ENCODE measurements at places on chromosomes 13 and 19.

- no peak for DNase-seq
Observed at GRCh38 chr13:99703908-99704307, 202.6 kb downstream of the TM9SF2 start.

DNA sequence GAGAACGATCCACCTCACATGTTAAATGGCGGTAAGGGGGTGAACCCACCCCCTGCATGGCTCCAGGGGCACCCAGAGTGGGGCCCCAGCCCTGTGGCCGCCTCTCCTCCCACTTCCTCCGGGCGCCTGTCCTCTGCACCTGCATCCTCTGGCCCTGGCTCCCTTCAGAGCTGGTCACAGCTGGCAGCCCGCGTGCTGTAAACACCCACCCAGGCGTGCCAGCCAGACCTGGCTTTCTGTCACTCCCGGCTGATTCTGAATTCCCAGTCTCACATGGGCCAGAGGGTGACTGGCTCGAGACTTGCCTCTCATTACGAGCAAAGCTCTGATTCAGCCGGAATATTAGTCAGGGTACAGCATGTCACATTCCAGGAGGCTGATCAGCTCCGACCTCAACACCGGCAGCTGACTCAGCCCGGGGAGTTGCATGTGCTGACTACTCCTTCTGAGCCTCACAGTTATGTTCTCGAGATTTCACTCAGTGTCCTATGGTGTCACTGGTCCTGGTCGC is 75.1 kb downstream of the GNG7 start:
- no peak for DNase-seq

DNA sequence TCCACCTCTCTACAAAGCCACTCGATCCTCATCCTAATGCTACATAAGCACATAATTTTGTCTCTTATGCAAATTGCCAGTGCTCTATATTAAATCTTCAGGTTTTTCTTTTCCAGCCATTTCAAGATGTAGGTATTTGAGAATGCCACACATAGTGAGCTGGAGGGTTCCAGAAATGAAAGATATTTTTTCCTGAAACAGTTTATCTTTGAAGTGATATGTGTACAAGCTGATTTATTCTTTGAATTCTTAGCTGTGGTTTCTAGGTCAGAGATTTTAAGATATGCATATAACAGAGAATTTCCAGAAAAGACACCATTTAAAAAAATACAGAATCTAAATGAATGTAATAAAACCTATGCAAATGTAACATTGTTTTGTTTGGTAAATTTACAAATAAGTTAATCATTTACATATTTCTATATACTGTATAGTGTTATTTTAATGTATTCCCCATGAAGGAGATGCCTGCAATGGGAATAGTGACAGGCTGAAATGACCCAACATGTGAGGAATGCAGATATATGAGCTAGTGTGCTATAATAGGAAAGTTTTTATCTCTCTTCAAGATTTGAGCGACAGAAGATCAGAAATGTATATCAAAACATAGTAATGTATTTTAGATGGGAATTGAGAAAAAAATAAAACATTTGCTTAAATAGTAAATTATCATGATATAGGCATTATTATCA is 570.2 kb downstream of the SLITRK1 start:
- DNase-seq, result no peak

- no peak for DNase-seq
Observed at GRCh38 chr13:66339214-66339613, 890.9 kb downstream of the PCDH9 start.

DNA sequence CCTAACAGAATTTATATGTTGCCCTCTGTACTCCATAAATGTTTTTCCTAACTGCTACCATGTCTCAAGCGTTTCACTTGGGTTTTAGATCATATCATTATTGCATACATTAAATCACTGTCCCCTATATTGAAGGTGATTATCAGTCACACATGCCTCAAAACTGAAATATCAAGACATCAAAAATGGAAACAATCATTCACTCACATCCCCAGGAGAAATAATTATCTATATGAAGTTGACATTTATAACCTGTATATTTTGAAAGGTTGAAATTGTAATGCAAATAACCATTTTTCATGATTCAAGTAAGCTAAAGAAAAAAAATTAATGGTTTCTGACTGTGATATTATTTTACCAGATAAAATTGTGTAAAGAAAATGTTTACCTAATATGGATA is 1695.0 kb downstream of the SLITRK1 start:
- DNase-seq, result no peak

DNA sequence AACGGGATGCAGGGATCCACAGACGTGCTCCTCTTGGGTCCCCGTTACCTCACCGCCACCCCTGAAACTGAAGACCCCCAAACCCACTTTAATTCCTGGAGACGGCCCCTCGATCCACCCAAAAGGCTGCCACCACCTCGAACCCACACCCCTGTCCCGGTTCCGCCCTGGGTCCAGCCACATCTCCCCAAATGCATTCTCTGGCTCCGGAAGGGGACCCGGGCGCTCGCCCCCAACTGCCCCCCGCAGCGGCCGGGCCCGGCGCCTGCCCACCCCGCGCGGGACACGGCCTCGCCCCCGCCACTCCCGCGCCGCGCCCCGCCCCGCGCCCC is 219 bp upstream of the FSTL3 start:
- no peak for DNase-seq

DNA sequence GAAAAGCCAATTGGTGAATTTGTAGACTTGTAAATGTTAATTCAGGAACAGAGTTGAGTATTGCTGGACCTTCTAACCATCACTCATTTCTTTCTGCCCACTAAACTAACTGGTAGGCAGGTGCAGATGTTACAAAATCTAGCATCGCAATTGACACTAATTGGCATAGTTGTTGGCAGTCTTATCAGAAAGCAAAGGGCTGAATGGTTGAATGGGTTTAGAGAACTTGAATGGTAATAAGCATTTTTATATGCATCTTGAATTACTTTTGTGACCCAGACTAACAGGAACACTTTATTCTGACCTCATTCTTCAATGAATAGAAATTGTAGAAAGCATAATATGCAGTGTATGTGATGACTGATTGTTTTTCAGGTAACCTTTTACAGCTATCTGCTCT is 189.1 kb downstream of the GGACT start:
- no peak for DNase-seq

GRCh38 chr19:6041991-6042481 is 64.1 kb upstream of the RANBP3 start:
- DNase-seq, result no peak

DNA sequence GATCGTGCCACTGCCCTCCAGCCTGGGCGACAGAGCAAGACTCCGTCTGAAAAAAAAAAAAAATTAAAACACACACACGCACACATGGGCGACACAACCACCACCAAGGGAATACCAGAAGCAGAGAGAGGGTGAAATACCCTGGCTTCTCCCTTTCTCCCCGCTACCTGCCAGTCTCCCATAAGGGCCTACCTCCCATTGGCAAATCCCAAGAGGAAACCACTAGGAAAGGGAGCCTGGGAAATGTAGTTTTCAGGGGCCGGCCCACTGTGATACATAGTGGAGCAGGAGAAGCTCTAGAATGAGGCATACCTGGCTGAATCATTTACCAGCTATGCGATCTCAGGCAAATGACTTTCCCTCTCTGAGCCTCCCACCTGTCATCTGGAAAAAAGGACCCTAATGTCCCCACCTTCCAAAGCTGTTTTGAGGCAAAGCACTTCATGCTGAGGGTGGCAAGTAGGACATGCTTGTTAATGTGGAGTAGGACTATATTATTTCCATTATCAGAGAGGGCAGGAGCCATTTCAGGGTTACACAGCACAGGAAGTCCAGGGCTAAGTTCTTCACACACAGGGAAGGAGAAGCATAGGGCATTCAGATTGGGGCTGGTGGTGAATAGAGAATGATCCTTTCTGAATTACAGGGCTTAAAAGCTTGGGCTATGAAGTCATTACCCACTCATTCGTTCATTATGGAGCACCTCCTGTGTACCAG is 14.3 kb upstream of the HNRNPUL1 start:
- no peak for DNase-seq

GRCh38 chr13:91346062-91346461 is 1.4 kb upstream of the MIR17HG start:
- DNase-seq, result no peak

DNA sequence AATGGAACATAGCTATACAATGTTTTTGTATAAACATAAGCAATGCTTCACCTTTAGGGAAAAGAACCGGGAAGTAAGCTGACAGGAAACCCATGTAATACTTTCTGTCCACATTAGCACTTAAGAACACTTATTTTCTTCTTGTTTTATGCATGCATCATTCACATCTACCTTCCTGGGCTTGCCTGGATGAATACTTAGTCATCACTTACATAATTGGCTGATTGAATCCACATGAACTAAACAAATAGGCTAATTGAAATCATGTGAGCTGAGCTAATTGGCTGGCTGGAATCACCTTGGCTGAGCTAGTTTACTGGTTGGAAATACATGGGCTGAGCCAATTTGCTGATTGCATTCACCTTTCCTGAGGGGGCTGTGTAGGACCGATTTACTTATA is 78.8 kb downstream of the ZNF726 start:
- DNase-seq, result no peak

GRCh38 chr19:2249010-2249866 is at the start of gene AMH:
Gene AMH, plus strand, starts transcription at chr19:2249323. Its CDS starts 10 bp downstream, at chr19:2249333.
- no peak for DNase-seq

DNA sequence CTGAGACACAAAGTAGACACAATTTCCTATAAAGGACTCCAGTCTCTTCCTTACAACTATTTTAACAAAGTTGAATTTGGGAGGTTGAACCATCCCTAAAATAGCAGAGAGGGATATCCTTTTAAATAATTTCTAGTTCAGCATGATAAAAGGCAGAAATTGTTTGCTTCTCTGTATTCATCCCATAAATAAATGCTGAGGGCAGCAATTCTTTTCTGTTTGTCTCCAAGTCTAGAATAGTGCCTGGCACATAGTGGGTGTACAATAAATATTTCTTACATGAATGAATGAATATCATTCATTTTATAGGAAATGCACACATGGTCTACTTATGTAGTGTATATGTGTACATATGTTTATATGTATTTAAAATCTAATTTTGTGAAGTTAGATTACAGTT is 12.3 kb downstream of the COL4A1 start:
- DNase-seq, result no peak

GRCh38 chr19:2750808-2751437 is 11.1 kb upstream of the SLC39A3 start:
- DNase-seq, result no peak

GRCh38 chr13:79457390-79457789 is 23.6 kb upstream of the NDFIP2 start:
- no peak for DNase-seq

- DNase-seq, result peak; percentile 39
Observed at GRCh38 chr19:41706741-41707501, 1.5 kb upstream of the CEACAM5 start.

GRCh38 chr13:45775401-45775963 is 73.4 kb downstream of the CBY2 start:
- DNase-seq, result no peak

GRCh38 chr19:29488316-29488715 is 37.5 kb upstream of the VSTM2B start:
- no peak for DNase-seq

- no peak for DNase-seq
Observed at GRCh38 chr13:91668866-91669495, 270.6 kb downstream of the GPC5 start.

DNA sequence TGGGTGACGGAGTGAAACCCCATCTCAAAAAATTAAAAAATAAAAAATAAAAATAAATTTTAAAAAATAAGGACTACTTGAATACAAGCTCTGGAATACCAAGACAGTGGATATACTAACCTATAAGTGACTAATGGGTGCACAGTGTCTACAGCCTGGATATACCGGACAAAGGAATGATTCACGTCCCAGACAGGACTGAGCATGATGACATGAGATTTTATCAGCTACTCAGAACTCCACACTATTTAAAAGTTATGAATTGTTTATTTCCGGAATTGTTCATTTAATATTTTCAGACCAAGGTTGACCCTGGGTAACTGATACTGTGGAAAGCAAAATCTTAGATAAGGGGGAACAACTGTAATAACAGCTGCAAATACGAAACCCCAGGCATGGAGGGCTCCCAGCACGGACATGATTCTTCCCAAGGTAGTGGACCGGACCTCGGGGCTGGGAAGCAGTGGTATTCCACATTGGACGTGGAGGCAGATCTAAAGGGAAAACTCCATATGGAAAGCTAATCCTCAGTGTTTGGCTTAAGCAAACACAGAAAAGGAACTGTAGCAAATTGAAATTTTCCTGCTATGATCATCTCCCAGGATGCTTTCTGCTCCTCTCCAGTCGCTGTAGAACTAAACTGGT is 102.6 kb upstream of the TSHZ3 start:
- no peak for DNase-seq

DNA sequence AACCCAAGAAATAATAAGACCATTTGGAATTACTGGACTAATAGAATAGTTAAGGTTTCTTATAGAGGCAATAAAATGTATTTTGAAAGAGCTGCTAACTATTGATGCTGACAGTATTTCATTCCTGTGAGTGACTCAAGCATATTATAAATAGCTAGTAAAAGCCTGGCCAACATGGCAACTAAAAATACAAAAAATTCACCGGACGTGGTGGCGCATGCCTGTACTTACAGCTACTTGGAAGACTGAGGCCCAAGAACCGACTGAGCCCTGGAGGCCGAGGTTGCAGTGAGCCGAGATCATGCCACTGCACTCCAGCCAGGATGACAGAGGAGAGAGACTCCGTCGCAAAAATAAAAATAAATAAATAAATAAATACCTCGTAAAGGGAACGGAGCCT is 5.4 kb upstream of the ICAM3 start:
- DNase-seq, result no peak

- no peak for DNase-seq
Observed at GRCh38 chr19:1146412-1146699, 27.7 kb downstream of the SBNO2 start.

DNA sequence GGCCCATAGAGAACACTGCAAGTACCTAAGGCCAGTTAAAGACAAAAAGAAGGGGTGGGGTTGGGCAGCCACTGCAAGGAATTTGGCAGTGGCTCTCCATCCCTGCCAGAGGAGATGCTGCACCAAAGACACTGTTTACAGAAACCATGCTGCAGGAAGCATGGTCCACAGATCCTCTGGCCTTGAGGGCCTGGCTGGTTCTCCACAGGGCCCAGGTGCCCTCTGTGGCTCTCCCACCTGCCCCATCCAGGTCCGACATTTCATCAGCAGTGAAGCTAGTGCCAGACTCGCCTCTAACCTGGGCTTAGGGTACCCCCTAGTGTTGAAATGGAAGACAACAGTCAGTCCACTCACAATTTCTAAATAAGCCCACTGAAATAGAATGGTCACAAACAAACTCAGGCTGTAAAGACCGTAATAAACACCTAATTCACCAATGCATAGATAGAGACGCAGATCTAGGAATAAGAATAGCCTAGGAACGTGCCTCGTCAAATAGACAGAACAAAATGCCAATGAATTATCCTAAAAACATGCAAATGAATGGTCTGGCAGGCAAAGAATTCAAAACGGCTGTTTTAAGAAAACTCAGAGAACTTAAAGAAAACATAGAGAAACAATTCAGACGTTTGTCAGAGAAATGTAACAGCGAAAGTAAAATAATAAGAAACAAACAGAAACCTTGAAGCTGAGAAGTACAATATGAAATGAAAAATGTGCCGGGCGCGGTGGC is 23.3 kb downstream of the LYPD4 start:
- DNase-seq, result no peak
